Stimulated activated CD4-positive, alpha-beta T cell treated with anti-CD3 and anti-CD28 coated beads, TNF-alpha, amount 100 ng/mL, for 4 hours (primary cell): ENCODE measurements at places on chromosomes 13 and 19.

DNA sequence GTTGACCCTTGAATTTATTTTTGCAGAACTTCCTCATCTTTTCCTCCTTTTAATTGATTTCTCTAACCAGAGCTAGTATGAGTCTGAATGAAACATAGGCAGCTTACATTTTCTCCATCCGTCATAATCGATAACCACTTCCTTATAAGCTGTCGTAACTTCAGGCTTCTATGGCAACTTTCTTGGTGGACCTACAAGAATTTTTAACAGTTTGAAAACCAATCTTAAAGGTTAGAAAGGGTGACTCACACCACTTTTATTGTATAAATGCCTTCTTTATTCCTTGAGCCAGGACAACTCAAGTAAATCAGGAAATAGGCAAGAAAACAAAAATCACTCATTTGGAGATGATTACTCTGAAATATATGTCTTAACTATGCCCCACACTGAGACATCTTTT lies 105.7 kb upstream of the KL start:
- DNase-seq: no peak

DNA sequence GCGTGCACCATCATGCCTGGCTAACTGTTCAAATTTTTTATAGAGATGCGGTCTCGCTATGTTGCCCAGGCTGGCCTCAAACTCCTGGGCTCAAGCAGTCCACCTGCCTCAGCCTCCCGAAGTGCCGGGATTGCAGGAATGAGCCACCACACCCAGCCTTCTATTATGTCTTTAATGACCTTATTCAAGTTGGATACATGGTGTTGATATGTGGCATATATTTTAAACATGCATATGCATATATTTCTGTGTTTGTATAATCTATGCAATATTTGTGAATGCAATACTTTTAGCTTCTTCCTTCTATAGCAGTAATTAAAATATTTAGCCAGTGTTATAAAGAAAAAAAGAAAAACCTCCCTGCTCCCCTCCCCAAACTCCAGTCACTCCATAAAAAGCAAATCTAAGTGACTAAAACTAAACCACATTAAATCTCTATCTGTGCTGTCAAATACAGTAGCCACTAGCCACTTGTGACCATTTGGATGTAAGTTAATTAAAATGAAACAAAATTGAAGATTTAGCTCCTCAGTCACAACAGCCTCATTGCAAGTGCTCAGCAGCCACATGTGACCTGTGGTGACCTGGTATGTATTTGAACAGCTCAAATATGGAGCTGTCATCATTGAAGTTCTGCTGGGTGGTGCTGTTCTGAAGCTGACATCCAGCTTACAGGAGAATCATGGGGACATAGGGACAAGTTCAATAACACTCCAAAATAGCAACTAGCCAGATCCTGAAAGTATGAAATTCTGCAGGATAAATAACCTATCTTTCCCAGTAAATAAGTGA lies 27.4 kb downstream of the FCGBP start:
- DNase-seq: no peak

GRCh38 chr13:73171271-73171682 lies 112.5 kb downstream of the KLF5 start:
- DNase-seq: no peak

DNA sequence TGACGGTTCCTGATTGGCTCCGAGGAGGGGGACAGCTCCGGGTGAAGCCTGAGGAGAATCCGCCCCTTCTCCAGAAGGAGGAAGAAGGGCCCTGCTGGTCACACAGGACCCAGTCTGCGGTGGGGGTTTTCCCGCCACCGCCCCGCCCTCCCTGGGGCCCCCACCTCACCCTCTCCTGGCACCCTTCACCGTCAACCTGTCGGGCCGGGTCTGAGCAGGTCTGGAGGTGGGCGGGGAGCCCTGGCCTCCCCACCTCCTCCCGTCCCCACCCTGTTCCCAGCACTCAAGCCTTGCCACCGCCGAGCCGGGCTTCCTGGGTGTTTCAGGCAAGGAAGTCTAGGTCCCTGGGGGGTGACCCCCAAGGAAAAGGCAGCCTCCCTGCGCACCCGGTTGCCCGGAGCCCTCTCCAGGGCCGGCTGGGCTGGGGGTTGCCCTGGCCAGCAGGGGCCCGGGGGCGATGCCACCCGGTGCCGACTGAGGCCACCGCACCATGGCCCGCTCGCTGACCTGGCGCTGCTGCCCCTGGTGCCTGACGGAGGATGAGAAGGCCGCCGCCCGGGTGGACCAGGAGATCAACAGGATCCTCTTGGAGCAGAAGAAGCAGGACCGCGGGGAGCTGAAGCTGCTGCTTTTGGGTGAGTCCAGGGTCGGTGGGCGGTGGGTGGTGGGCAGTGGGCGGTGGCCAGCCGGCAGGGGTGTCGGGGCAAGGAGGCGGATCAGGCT lies at the start of gene GNA15:
Gene GNA15 (plus strand): TSS at position 73 of the 723 bp plus-strand sequence. CDS start 418 bp downstream, at position 491.
- peak; percentile 16 for DNase-seq

DNA sequence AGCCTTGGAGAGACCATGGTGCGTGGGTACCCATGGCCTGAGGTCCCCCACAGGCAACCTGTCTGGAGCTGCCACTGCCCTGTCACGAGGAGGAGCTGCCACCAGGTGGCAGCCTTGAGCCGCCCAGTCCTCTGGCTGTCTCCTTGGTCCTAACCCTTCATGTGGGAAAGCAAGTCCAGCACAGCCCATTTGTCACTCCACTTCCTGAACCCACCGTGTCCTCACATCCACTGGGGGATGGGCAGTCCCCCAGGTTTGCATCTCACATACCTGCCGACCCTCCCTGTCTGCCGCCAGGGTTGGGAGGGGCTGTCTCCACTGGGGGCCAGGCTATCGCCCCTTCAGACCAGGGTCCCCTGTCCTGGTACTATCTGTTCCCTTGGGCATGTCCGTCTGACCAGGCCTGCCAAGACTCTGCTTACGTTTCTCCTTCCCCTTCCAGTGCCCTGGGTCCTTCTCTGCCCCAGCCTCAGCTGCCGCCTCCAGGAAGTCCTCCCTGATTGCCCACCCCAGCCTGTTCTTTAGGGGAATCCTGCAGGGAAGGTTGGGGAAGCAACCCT lies 4.5 kb downstream of the FAM174C start:
- peak; percentile 60 for DNase-seq

- no peak for DNase-seq
These were observed 38.9 kb downstream of the TEX29 start for GRCh38 chr13:111359237-111359915.

GRCh38 chr13:112103961-112104880 lies 37.3 kb downstream of the SOX1 start:
- DNase-seq: no peak

GRCh38 chr13:112241288-112241687 lies 134.9 kb upstream of the SPACA7 start:
- DNase-seq: no peak

GRCh38 chr13:52906122-52906903 lies 57.9 kb upstream of the PCDH8 start:
- no peak for DNase-seq

- DNase-seq: no peak
These were observed 193.3 kb downstream of the PCDH9 start for GRCh38 chr13:67036699-67037457.

DNA sequence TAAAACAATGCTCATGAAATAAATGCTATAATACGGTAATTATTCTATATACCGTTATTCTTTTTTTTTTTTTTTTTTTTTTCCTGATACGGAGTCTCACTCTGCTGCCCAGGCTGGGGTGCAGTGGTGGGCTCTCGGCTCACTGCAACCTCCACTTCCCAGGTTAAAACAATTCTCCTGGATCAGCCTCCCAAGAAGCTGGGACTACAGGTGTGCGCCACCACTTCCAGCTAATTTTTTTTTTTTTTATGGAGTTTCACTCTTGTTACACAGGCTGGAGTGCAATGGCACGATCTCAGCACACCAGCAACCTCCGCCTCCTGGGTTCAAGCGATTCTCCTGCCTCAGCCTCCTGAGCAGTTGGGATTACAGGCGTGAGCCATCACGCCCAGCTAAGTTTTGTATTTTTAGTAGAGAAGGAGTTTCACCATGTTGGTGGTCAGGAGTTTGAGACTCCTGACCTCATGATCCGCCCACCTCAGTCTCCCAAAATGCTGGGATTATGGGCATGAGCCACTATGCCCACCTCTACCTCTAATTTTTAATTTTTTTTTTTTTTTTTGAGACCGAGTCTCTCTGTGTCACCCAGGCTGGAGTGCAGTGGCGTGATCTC lies 6.9 kb downstream of the PPP1R15A start:
- DNase-seq: no peak

DNA sequence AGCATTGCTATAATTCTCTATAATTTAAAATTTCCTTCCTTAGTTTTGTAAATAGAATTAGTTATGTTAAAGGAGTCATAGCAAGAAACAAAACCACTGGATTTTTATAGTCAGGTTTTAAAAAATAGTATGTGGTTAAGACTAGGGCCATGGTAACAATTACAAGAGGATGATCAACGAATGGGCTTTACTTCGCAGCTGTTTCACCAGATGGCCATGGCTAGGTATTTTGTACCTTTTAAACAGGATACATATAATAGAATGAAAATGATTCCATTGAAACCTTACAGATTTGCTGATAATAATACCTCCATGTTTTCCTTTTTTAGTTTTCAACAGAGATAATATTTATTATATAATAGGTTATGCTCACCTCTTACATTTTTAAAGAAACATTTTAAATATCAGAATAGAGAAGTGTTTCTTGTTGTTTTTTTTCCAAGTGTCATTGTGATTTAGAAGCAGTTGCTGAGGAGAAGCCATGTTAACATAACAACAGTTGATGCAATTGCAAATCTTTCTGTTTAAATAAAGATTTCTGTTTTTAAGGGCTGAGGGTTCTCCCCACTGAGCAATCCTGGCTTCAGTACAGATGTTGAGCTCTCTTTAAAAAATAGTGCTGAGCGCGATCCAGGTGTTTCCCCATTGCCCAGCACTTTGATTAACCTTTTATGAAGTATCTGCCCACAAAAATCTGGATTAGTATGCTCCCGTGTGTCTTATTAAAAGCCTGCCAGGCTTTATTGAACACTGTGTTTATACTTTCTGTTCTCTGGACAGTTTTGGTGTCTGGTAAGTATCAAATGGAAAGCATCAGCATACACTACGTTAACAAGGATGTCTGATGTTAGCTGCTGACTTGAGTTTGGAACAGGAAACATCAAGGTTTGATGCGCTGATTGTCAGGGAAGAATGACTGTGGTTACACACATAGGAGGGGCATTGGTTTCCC lies 205.3 kb downstream of the HS6ST3 start:
- no peak for DNase-seq

- no peak for DNase-seq
These were observed 96.1 kb upstream of the MBNL2 start for GRCh38 chr13:97125810-97126738.

- DNase-seq: no peak
These were observed 165.5 kb downstream of the FGF14 start for GRCh38 chr13:102236341-102236740.

DNA sequence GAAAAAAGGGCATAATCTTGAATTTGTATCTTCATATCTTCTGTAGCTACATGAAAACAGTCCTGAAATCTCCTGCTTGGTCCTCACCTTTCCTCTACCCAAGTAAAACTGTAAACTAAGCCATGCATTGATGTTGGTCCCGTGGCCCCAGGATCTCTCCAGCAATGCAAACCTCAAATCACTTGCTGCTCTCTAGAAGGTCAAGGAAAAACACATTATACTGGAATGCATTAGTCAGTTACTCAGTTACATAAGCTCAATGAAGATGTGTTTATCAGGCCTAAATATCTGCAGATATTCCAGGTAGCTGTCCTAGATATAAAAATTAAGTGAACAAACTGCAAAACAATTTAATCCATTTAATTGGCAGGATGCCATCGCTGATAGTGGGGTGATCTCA lies 261.8 kb downstream of the ABCC4 start:
- DNase-seq: no peak

DNA sequence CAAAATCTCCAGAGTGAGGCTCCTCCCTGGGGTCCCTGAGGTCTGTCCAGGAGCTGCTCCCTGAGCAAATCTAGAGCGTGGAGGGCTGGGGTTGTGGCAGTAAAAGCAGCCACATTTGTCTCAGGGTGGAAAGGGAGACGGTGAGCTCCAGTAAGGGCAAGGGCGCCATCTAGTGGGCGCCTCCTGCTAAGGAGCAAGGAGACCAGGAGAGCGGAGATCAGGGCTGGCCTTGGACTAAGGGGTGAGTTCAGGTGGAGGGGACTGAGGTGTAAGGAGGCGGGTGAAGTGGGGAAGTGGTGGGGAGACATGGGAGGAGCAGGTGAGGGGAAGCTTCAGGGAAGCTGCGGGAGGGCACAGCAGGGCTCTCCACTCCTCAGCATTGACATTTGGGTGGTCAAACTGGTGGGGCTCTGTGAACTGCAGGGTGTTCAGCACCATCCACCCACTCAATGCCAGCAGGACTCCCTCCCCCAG lies 5.3 kb upstream of the CEACAM21 start:
- peak; percentile 79 for DNase-seq

GRCh38 chr13:98974053-98974452 lies 3.8 kb downstream of the DOCK9 start:
- DNase-seq: no peak

DNA sequence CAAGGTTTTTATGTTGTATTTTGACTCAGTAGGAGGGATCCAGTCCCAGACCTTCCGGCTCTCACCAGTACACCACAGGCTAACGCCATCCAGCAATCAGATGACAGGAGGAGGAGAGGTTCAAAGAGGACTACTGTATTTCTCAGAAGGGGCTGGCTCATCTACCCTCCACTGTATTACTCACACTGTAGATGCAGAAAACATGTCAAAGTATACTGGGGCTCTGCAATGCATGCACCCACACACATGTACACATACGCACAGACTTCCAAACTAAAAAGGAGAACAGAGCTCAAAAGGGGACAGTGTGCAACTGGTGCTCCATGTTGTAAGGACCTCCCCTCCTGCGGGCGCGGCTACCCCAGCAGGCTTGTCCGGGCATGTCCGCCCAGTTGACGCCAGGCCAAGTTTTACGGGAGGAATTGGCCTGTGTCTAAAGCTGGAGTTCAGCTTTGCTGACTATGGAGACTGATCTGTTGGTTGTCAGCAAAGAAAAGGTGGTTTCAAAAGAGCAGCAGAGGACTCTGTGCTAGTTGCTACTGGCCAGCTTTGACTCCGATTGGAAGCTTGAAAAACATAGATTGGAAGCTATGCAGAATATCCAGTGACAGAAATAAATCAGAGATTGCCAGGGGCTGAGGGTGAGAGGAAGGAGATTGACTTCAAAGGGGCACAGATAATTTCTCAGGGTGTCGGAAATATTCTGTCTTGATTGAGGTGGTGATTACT lies 314.2 kb downstream of the DLEU7 start:
- no peak for DNase-seq

GRCh38 chr13:30388406-30389283 lies 33.6 kb upstream of the UBE2L5 start:
- no peak for DNase-seq

GRCh38 chr19:53977991-53978731 lies 13.3 kb upstream of the CACNG6 start:
- no peak for DNase-seq

GRCh38 chr19:13691569-13692435 lies 72.5 kb upstream of the MRI1 start:
- no peak for DNase-seq

- DNase-seq: no peak
These were observed 145.2 kb upstream of the KLHL1 start for GRCh38 chr13:70253411-70253810.

DNA sequence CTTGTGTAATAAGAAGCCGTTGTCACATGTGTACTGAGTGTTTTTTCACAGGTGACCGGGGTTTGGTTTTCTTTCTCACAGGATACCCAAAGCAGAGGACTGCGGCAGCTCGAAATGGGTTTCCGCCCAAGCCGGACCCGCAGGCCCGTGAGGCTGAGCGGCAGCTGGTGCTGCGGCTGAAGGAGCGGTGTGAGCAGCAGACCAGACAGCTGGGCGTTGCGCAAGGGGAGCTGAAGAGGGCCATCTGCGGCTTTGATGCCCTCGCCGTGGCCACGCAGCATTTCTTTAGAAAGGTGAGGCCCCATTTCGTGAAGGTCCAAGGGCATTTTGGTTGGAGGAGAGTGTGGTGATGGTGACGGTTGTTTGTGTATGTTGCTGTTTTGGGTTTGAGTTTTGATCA lies 236.3 kb downstream of the SLC7A1 start:
- no peak for DNase-seq
